Tracheal epithelial cell (primary cell): ENCODE measurements at places on chromosomes 5 and 9. TPM values are rescaled to one million over a fixed set of nuclear protein-coding genes. Genes with fewer than 3 reads are reported as not detected.

C9 gene
- not detected in 2 replicates for total RNA-seq

KCNMB1 gene
- total RNA-seq: not detected in 2 replicates

CAVIN4 gene
- under 0.01 and 0.24 TPM in 2 replicates for total RNA-seq

BSPRY gene
- total RNA-seq: 4.7 and 6.5 TPM in 2 replicates

PAPPA gene
- under 0.01 and 2.9 TPM in 2 replicates for total RNA-seq

ACSL6 gene
- total RNA-seq: 0.24 TPM in 1 of 2 replicates, not detected in the other

ZNF618 gene
- total RNA-seq: 1.7 and 3.0 TPM in 2 replicates

ENTPD8 gene
- total RNA-seq: 0.24 TPM in 1 of 2 replicates, not detected in the other

UBE2QL1 gene
- total RNA-seq: not detected in 2 replicates

RXRA gene
- total RNA-seq: 21.2 and 40.9 TPM in 2 replicates

AHRR gene
- 0.43 and 0.72 TPM in 2 replicates for total RNA-seq

MAN2A1 gene
- total RNA-seq: 69.4 and 113 TPM in 2 replicates

NFIB gene
- 8.0 and 19.6 TPM in 2 replicates for total RNA-seq

LCN6 gene
- not detected in 2 replicates for total RNA-seq

FBXL17 gene
- total RNA-seq: 5.1 and 12.6 TPM in 2 replicates

MRPL50 gene
- total RNA-seq: 14.7 and 17.1 TPM in 2 replicates

CA9 gene
- 9.6 and 35.2 TPM in 2 replicates for total RNA-seq

GABRB2 gene
- total RNA-seq: not detected in 2 replicates

NR6A1 gene
- 3.4 and 4.6 TPM in 2 replicates for total RNA-seq

C5orf15 gene
- total RNA-seq: 28.8 and 41.9 TPM in 2 replicates

NDST1 gene
- 40.7 and 56.3 TPM in 2 replicates for total RNA-seq

CPEB4 gene
- 12.8 and 20.5 TPM in 2 replicates for total RNA-seq

CSF1R gene
- under 0.01 TPM in 1 of 2 replicates, not detected in the other for total RNA-seq

SPEF2 gene
- total RNA-seq: 0.64 and 1.9 TPM in 2 replicates

EGFLAM gene
- total RNA-seq: 3.0 TPM in 1 of 2 replicates, not detected in the other

SIT1 gene
- not detected in 2 replicates for total RNA-seq

RANBP17 gene
- total RNA-seq: 7.7 and 18.3 TPM in 2 replicates

EIF4E1B gene
- total RNA-seq: not detected in 2 replicates

TYRP1 gene
- not detected in 2 replicates for total RNA-seq

LMAN2 gene
- total RNA-seq: 295 and 378 TPM in 2 replicates

INSL6 gene
- not detected in 2 replicates for total RNA-seq

SLC2A6 gene
- 1.9 and 37.6 TPM in 2 replicates for total RNA-seq

NTNG2 gene
- total RNA-seq: under 0.01 and 0.24 TPM in 2 replicates

TRIM36 gene
- 1.3 and 3.6 TPM in 2 replicates for total RNA-seq

PCDHGC4 gene
- total RNA-seq: under 0.01 and 0.48 TPM in 2 replicates

NMUR2 gene
- not detected in 2 replicates for total RNA-seq

SLC35D2 gene
- 23.6 and 33.2 TPM in 2 replicates for total RNA-seq

UBLCP1 gene
- total RNA-seq: 13.3 and 17.5 TPM in 2 replicates
